Thyroid gland (tissue), 4 donors: ENCODE measurements at places on chromosomes 7 and 10. TPM values are rescaled to one million over a fixed set of nuclear protein-coding genes. Genes with fewer than 3 reads are reported as not detected.

GRCh38 chr7:133873631-133874030 lies 253.5 kb upstream of the LRGUK start:
- H3K36me3 ChIP-seq, result no peaks in the 10 kb centered on the region
- H3K27me3 ChIP-seq, result no peaks in the 10 kb centered on the region
- H3K27ac ChIP-seq, result no peak overlapping the region
- no peak overlapping the region for H3K4me3 ChIP-seq

DNA sequence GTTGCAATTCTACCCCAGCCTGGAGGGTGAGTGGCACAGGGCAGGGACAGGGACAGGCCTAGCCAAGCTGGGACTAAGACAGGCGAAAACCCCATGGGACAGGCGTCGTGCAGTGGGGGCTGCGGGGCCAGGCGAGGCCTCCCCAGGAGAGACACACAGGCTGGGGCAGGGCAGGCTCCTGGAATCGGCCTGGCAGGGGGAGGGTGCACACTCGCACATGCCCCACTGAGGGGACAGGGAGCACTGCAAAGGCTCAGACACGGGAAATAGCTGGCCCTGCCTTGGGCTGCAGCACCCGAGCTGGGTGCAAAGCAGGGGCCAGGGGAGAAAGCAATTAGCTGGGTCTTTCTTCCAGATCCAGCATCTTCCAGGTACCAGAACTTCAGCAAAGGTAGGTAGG lies 10.4 kb downstream of the LAT2 start:
- no peaks in the 10 kb centered on the region for H3K4me1 ChIP-seq
- no peak overlapping the region for H3K4me3 ChIP-seq
- H3K27me3 ChIP-seq, result no peaks in the 10 kb centered on the region
- DNase-seq, result no peak

GRCh38 chr7:126698446-126698845 lies 554.3 kb downstream of the GRM8 start:
- no peak overlapping the region for H3K4me3 ChIP-seq
- H3K4me1 ChIP-seq, result no peaks in the 10 kb centered on the region
- H3K27ac ChIP-seq, result no peak overlapping the region
- H3K36me3 ChIP-seq, result no peaks in the 10 kb centered on the region

GRCh38 chr7:18292584-18292983 lies 203.0 kb upstream of the HDAC9 start:
- no peak for DNase-seq
- H3K36me3 ChIP-seq, result no peaks in the 10 kb centered on the region
- no peaks in the 10 kb centered on the region for H3K27me3 ChIP-seq
- H3K4me1 ChIP-seq, result no peaks in the 10 kb centered on the region

GRCh38 chr10:119268871-119269506 lies 61.6 kb downstream of the GRK5 start:
- peak overlapping the region; percentile 86 for H3K27ac ChIP-seq
- H3K27me3 ChIP-seq, result no peaks in the 10 kb centered on the region
- no peak overlapping the region for H3K4me3 ChIP-seq
- H3K36me3 ChIP-seq, result no peaks in the 10 kb centered on the region
- H3K4me1 ChIP-seq, result peaks cover 36% of the 10 kb centered on the region

DNA sequence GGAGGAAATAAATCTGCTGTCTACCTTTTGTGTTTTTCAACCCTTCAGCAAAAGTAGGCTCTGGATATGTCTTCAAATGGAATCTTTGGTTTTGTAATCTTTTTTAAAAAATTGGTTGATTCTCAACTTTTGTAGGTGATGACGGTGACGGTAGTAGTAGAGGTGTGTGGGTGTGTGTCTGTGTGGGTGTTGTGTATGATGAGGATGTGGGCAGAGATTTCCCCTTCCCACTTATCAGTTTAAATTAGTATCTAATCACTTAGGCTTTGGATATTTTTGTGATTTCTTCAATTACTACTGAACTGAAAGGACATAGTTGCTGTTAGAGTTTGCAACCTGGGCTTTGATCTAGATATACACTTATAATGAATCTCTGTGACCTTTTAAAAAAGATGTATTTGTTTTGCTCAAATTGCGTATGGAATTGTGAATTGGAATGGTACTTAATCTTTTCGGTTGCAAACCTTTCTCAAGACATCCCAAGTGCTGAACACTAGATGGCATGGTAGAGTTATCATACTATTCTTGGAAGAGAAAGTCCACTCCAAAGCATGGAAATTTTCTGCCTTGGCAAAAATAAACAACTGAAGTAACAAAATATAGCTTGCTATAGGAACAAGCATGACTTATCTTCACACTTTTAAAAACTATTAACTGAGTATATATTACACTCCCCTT lies 51.9 kb upstream of the A1CF start:
- H3K4me3 ChIP-seq, result no peak overlapping the region
- no peak for DNase-seq
- no peak overlapping the region for H3K27ac ChIP-seq
- no peaks in the 10 kb centered on the region for H3K4me1 ChIP-seq
- H3K27me3 ChIP-seq, result no peaks in the 10 kb centered on the region

- peak overlapping the region; percentile 100 for H3K27ac ChIP-seq
- H3K4me3 ChIP-seq, result no peak overlapping the region
- H3K27me3 ChIP-seq, result no peaks in the 10 kb centered on the region
- H3K36me3 ChIP-seq, result peaks cover 23% of the 10 kb centered on the region
- peaks cover 56% of the 10 kb centered on the region for H3K4me1 ChIP-seq
- no peak for DNase-seq
Measured at GRCh38 chr7:130881799-130882141, 147.8 kb upstream of the KLF14 start.

DNA sequence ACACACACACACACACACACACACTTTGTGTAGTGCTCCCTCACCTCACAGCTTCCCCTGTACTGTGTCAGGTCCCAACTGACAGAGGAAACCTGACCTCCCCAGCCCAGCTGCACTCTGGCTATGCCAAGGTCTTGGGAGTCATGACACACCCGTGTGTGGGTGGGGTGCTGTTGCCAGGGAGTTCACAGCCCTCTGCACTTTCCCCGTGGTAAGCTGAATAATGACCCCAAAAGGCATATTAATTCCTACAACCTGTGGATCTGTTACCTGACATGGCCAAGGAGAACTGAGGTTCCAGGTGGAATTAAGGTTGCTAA lies 8.9 kb upstream of the NANOS1 start:
- no peaks in the 10 kb centered on the region for H3K27me3 ChIP-seq
- no peak overlapping the region for H3K27ac ChIP-seq
- peaks cover 6% of the 10 kb centered on the region for H3K4me1 ChIP-seq
- no peak for DNase-seq
- no peak overlapping the region for H3K4me3 ChIP-seq
- H3K36me3 ChIP-seq, result no peaks in the 10 kb centered on the region

- no peaks in the 10 kb centered on the region for H3K4me1 ChIP-seq
- H3K4me3 ChIP-seq, result no peak overlapping the region
- no peak overlapping the region for H3K27ac ChIP-seq
- H3K36me3 ChIP-seq, result no peaks in the 10 kb centered on the region
- no peaks in the 10 kb centered on the region for H3K27me3 ChIP-seq
- no peak for DNase-seq
Measured at GRCh38 chr7:15507171-15507570, 54.6 kb downstream of the AGMO start.

DNA sequence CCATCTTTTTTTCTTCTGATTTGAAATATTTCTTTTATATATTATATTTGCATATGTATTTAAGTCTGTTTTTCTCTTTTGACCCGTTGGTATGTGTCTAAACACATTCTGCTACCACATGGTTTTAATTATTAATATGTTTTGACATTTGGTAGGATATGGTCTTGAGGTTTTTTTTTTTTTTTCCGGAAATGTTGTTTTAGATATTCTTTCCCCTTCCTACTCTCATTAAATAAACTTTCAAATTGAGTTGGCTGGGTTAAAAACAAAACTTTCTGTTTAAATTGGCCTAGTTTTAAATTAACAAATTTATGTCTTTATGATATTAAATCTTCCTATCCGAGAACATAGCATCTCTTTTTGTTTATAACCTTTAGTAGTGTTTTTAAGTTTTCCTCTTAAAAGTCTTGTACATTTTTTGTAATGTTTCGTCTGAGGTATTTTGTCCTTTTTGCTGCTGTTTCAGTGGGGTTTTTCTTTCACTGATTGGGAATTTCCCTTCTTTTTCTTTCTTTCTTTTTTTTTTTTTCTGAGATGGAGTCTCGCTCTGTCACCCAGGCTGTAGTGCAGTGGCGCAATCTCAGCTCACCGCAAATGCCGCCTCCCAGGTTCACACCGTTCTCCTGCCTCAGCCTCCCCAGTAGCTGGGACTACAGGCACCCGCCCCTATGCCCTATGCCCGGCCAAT lies 25.4 kb downstream of the STAM start:
- no peaks in the 10 kb centered on the region for H3K4me1 ChIP-seq
- H3K4me3 ChIP-seq, result no peak overlapping the region
- no peak for DNase-seq
- no peak overlapping the region for H3K27ac ChIP-seq

DNA sequence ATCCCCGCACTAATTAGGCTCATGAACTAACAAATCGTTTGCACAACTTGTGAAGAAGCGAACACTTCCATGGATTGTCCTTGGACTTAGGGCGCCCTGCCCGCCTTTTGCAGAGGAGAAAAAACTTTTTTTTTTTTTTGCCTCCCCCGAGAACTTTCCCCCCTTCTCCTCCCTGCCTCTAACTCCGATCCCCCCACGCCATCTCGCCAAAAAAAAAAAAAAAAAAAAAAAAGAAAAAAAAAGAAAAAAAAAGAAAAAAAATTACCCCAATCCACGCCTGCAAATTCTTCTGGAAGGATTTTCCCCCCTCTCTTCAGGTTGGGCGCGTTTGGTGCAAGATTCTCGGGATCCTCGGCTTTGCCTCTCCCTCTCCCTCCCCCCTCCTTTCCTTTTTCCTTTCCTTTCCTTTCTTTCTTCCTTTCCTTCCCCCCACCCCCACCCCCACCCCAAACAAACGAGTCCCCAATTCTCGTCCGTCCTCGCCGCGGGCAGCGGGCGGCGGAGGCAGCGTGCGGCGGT lies at the start of gene EMX2:
Gene EMX2 (plus strand): TSS at position 41 of the 519 bp plus-strand sequence. CDS start 522 bp downstream, outside the sequence.
- H3K27ac ChIP-seq, result peak within 1 kb of the TSS; percentile 11
- H3K4me3 ChIP-seq, result peak within 1 kb of the TSS; percentile 25
- peaks cover 62% of the 10 kb centered on the region for H3K27me3 ChIP-seq

DNA sequence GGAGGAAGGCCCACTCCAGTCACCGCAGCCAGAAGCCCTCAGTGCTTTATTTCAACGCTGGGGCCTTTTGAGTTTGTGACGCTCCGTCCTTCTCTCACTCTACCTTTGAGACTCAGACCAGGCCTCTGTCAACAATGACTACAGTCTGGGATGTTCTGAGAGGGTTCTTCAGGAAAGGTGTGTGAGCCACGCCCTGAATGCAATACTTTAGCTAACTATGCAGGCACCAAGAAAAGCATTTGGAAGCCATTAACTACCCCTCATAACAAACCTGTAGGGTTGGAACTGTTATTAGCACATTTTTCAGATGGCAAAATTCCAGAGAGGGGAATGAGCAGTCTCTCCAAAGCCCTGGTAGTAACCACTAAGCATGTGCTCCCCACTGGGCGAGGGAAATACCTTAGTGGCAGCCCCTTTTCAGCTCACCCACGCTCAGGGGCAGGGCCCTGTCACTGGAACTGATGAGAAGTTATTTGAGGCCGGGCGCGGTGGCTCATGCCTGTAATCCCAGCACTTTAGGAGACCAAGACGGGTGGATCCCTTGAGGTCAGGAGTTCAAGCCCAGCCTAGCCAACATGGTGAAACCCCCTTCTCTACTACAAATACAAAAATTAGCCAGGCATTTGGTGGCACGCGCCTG lies 5.7 kb upstream of the ARPC1B start:
- no peaks in the 10 kb centered on the region for H3K27me3 ChIP-seq
- H3K27ac ChIP-seq, result no peak overlapping the region
- peaks cover 6% of the 10 kb centered on the region for H3K36me3 ChIP-seq
- no peak for DNase-seq
- H3K4me3 ChIP-seq, result no peak overlapping the region
- peaks cover 17% of the 10 kb centered on the region for H3K4me1 ChIP-seq

GRCh38 chr7:17097668-17098297 lies 200.7 kb upstream of the AHR start:
- no peak overlapping the region for H3K4me3 ChIP-seq
- H3K4me1 ChIP-seq, result peaks cover 20% of the 10 kb centered on the region
- no peaks in the 10 kb centered on the region for H3K36me3 ChIP-seq
- H3K27me3 ChIP-seq, result no peaks in the 10 kb centered on the region

DNA sequence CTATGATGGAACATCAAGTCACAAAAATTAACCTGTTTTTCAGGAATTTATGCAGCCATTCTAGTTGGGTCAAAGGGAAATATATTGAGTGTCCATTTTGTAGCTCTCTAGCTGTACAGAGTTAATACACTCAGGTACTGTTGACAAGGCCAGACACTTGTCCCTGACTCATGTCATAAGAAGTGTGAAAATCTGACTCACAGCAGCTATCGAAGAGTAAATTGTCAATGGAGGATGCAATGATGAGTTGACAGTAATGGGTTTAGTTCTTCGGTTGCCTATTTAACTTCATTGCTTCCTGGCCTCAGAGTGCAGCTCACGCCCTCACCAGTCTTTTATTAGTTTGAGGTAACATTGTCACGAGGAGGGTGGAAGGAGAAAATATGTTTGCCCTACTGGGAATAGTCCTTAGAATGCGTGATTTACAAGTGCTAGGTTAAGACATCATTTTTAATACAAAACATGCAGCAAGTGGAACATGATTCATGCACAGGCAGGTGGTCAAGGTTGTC lies 255.1 kb downstream of the XPNPEP1 start:
- DNase-seq, result no peak
- no peaks in the 10 kb centered on the region for H3K4me1 ChIP-seq
- H3K27me3 ChIP-seq, result no peaks in the 10 kb centered on the region
- no peaks in the 10 kb centered on the region for H3K36me3 ChIP-seq

DNA sequence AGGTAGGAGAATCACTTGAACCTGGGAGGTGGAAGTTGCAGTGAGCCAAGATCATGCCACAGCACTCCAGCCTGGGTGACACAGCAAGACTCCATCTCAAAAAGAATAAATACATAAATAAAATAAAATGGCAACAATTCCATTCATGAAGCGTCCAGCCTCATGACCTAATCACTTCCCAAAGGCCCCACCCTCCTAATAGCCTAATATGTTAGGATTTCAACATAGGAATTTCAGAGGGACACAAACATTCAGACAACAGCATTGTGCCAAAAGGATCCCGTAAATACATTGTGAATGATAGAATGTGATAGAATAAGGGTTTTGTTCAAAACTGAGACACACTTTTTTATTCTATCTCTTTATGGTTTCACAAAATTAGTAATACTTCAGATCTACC lies 90.3 kb downstream of the FAM107B start:
- H3K4me1 ChIP-seq, result peaks cover 6% of the 10 kb centered on the region
- H3K27ac ChIP-seq, result no peak overlapping the region
- H3K36me3 ChIP-seq, result no peaks in the 10 kb centered on the region
- no peaks in the 10 kb centered on the region for H3K27me3 ChIP-seq

The C7orf33 gene
- total RNA-seq, result not detected

The FANK1 gene
- 9.0 TPM for total RNA-seq
